ENCODE measurements at places on chromosomes 2 and 18.

DNA sequence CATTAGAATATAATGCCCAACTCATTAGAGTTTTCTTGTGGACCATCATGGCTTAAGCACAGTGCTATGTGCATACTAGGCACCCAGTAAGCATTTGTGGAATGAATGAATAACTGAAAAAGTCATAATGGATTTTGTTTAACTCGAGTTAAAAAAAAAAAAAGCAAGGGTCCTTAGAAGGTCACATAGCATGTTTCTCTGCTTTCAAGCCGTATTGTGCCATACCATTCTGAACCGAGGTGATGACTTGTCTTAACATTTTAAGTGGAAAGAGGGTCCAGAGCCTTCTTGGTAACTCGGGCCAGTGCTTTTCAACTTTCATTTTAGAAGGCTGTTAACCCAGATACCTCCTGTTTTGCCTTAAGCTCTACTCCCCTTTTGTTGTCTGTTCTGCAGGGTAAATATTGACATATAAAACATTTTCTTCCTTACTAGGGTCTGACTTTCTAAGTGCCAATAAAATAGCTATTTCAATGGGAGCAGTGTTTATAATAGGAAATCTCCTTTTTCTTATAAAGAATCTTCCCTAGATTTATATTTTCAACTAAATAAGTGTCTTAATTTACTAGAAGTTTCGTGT is 787 bp upstream of the ADGRF3 start:
- no peak for DNase-seq

GRCh38 chr2:46275995-46276394 is 21.2 kb upstream of the EPAS1 start:
- DNase-seq, result peak; percentile 68

DNA sequence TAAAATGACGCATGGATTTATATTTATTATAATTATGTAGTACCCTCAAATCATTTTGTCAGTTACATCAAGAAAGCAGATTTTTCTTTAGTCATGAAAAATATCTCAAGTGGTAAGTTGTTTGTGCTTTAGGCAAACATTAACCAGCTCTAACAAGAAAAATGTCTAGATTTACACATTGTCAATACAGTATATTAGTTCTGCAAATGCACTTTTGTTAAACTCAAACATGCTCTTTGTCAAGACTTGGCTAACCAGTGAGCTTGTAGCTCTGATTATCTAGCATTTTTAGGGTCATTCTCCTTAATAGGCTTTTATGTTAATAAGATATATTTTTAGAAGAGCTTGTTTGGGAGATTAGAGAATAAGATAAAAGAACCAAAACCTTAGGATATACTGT is 32.7 kb downstream of the SCRN3 start:
- DNase-seq, result no peak

DNA sequence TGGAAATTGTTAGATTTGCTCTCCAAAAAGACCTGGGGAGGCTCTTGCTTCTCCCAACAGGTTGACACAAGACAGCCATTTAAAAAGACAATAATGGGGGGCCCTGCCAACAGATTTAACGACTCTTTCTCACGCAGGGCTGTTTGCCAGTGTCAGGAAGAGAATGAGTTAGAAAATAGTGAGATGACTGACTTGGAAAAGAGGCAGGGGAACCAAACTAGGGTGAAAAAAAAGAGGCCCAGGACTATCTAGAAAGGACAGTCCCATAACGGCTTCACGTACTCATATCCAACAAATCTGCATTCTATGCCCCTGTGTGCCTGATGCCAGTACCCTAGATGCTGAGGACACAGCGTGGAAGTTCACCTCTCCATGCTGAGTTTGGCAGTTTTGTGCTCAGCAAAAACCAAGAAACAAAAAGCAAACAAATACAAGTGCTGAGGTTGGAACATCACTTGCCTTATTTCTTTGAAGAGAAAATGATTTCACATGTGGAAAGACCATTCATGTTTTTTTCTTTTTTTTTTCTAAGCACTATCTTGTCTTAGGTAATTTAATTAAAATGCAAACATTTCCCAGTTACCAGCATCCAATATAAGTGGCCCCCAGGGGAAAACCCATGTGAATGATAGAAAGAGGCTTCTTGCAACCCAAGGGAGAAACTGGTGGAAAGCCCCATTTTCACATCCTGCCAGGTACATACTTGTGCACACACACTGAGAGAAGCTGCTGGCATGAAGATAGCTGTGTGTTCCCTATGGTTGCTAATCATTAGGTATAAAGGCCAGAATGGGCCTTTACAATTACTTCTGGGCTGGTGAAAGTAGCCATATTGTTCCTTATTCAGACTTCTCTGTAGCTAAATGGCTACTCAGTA is 10.6 kb upstream of the WIPF1 start:
- no peak for DNase-seq

- no peak for DNase-seq
Measured at GRCh38 chr2:175463589-175464310, 282.2 kb upstream of the ATP5MC3 start.

GRCh38 chr2:239250216-239251081 is 150.4 kb downstream of the HDAC4 start:
- DNase-seq, result peak; percentile 15

GRCh38 chr2:217742276-217742675 is 260.5 kb downstream of the TNS1 start:
- no peak for DNase-seq

DNA sequence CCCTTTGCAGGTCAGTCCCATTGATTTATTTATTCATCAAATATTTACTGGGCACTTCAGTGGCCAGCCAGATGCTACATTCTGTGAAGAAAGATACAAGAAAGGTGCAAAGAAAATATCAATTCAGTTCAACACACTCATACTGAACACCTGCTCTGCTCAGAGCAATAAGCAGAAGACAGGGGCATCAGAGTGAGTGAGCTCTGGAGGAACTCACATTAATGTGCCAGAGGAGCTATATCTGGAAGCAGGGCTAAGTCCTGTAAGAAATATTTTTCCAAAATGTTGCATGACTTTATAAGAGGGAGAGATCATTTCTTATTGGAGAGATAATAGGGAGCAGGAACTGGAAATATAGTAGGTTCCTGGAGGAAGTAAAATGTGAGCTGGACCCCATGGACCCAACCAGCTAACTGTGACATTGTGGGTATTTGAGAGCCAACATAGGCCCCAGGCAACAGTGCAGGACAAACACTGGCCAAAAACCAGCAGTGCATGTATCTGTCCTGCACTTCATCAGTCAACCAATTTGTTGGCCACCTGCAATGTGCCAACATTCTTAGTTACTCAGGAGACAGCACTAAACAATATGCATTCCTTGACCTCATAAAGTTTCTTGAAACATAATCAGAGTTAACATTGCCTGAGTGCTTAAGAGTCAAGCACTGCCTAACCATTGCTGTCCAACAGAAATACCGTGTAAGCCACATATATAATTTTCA is 102.7 kb upstream of the PTPRM start:
- no peak for DNase-seq

DNA sequence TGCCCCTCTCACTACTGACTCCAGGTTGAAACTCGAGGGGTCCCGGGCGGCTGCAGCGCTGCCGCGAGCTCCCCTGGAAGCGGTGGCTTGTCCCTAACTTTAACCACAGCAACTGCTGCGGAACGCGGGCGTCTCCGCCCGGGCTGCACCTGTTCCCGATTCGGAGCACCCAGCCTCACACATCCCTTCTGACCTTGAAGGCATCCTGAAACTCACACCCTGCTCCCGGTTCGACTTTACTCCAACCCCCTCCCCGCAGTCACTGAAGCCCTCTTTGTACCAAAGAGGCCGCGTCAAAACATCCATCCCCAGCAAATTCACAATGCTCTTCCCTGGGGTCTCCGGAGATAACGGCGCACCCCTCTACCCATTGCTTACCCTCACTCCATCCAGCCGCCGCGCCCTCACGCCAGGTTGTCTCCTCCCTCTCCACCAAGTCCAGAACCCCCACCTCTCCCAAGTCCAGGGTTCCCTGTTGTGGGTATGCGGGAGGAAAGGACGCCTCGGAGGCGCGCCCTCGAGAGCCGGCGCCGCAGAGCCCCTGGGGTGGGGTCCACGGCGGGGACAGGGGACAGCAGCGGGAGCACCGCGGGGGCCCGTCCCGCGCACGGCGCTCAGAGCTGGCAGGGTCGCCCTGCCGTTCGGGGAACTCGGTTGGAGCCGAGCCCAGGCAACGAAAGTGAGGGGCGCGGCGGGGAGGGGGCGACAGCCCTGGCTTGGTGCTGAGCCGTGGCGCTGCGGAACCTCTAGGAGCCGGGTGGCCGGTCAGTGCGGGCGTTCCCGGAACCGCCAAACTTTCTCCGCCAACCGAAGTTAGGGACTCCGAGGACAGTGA is 934 bp downstream of the MYO5B start:
- DNase-seq, result no peak

DNA sequence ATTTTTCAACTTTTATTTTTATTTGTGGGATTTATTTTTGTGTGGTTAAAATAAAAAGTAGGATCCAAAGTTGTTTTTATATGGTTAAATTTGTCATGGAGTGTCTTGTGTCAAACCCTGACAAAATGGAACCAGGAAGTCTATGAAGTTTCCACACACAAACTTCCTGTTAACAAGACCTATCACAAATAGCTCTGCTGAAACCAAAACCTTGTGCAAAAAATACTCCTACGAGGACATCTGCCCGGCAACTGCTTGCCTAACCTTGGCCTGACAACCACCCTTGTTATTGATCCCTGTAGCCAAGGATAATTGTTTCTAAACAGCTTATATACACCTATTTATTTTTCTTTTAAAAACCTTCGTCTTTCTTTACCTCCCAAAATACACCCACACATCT is 389.6 kb downstream of the TRIB2 start:
- DNase-seq, result no peak

- no peak for DNase-seq
Measured at GRCh38 chr2:165402162-165402561, 67.3 kb upstream of the CSRNP3 start.

- no peak for DNase-seq
Measured at GRCh38 chr2:103435010-103435409, 673.2 kb downstream of the TMEM182 start.

DNA sequence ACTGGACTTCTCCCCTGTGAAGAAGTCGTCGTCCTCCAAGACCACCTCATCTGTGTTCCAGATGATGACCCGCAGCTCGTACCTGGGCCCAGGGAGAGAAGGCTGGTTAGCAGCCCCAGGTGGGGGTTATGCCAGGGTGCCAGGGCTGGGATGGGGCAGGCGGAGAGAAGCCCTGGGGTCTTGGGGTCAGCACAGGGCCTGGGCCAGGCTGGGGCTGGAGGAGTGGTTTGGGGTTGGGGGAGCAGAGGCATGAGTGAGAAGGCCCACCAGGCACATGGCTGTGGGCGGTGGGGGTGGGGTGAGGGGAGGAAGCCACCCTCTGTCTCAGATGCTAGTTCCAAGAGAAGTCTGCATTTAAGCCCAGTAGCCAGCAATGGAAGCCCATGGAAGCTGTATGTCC is 15.8 kb downstream of the OTOF start:
- DNase-seq, result no peak

GRCh38 chr18:69490813-69491212 is 90.1 kb downstream of the DOK6 start:
- no peak for DNase-seq

- no peak for DNase-seq
Measured at GRCh38 chr2:189393440-189394111, 47.7 kb upstream of the WDR75 start.

DNA sequence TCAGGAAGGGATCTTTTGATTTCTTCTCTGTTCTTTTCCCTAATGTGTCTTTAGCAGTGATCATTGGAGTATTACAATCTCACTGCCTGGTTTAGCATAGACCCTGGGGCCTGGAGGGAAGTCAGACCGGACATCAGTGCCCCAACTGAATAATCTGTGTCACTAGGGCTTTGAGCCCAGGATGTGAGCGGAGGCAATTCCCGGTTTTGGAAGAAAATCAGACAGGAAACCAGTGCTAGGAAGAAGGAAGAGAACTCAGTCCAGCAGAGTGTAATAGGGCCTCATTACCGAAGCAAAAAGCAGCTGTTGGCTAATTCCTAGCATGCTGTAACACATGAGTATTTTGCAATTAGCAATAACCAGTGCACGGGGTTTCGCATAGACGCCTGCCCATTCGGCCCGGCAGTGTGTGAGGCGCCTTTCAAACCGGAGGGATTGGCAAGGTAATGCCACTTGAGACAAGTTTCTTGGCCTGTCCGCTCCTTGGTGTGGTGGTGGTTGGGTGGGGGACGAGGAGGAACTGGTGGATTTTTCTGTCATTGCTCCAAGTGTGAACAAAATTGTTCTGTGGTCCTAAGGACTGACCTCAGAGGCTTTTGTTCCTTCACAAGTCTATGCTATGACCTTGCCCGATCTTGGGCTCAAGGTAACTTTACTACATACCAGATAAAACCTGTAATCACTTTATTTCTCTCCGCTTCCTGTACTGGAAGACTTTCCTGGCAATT is 2.8 kb downstream of the FOSL2 start:
- peak; percentile 72 for DNase-seq

DNA sequence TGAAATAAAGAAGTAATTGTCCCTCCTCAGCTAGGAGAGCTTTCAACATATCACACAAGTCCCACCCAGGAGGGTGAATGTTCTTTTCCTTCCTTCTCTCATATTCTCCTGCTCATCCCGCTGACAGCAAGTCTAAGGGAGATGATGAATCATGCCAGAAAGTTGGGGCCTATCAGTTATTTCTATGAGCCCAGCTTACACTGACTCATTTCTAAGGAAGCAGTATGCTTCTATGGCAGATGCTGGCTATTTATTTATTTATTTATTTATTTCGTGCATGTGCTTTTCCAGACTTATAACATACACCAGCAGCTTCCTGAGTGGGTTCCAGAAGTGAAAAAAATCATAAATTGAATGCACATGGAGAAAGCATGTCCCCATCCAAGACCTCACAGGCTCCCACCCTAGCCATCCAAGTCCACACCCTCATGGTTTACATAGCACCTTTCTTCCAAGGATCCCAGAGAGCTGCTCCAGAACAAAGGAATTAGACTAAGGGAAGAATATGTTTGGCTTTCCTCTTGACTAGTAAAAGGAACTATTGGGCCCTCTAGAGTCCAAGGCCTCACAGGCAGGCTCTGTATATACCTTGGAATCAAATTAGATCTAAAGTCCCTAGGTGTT is 1074.2 kb upstream of the ZEB2 start:
- DNase-seq, result no peak

DNA sequence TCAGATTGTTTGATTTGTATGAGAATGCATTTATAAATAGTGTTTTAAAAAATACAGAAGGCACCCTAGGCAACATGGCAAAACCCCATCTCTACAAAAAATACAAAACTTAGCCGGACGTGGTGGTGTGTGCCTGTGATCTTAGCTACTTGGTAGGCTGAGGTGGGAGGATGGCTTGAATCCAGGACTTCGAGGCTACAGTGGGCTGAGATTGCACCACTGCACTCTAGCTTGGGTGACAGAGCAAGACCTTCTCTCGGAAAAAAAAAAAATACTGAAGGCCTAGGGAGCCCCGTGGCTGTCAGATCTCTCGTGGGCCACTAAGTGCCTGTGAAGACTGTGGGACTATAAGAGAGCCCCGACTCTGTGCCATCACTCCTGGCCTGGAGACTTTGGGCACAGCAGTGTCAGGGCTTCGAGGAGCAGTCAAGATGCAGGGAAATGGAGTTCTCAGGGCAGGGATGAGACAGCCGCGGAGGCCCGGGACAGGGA is 40.5 kb downstream of the MYO7B start:
- no peak for DNase-seq

- no peak for DNase-seq
Measured at GRCh38 chr2:120852200-120852815, 116.6 kb downstream of the GLI2 start.

- no peak for DNase-seq
Measured at GRCh38 chr2:7673853-7674252, 756.6 kb downstream of the RNF144A start.

GRCh38 chr18:64116571-64117175 is 32.2 kb downstream of the LINC00305 start:
- DNase-seq, result no peak

Data from ovary (tissue), 10 donors.